ENCODE measurements at places on chromosomes 3 and 15.
A peak's percentile ranks its signal among the peaks of the same experiment; 100 is the strongest.

DNA sequence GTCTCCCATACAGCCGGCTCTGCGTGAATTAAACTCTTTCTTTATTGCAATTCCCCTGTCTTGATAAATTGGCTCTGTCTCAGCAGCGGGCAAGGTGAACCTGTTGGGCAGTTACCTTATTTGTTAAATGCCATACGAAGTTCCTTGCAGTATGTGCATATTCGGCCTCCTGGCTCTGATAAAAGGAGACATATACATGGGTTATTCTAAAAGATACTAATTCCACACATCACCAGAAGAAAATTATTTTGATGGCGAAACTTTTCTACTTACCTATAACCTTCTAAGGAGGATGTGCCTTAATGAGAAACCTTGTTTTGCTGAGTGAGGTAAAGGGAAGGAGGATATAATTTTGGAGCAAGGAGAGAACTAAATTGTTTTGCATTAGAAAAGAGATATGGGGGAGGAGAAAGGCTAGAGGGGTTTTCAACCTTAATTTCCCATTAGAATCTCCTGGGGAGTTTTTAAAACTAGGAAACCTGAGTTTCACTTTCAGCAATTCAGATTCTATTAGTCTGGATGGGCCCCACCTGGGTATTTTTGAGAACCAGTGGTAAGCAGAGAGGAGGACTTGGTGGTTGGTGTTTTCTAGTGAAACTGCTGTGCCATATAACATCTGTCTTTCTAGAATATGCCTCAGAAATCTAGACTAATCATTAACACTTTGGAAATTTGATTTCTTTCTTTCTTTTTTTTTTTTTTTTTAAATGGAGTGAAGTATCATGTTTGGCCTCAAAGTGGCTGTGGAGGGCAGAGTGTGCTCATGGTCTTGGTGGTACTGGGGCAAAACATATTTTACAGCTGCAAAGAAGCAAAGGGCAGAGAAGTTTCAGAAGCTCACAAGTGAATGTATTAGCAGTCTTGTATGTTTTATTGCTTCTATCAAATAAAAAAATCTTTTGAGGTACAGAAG lies 23.0 kb downstream of the NANOGP8 start:
- no peak for DNase-seq

DNA sequence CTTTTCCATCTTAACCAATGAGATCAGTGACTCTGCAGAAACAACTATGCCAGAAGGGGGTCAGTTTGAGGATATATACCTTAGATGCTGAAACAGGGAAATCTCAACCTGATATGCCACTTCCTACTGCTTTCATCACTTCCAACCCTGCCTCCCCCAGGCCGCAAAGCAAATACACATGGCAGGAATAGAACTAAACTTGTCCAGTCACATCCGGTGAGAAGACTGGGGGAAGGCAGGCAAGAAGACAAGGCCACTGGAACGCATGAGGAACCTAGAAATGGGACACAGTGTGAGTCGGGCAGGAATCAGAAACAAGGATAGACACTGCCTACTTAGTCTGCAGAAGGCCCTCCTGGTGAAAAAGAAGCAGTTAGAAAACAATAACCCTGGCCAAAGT lies 90.6 kb downstream of the MYO5A start:
- DNase-seq = no peak

DNA sequence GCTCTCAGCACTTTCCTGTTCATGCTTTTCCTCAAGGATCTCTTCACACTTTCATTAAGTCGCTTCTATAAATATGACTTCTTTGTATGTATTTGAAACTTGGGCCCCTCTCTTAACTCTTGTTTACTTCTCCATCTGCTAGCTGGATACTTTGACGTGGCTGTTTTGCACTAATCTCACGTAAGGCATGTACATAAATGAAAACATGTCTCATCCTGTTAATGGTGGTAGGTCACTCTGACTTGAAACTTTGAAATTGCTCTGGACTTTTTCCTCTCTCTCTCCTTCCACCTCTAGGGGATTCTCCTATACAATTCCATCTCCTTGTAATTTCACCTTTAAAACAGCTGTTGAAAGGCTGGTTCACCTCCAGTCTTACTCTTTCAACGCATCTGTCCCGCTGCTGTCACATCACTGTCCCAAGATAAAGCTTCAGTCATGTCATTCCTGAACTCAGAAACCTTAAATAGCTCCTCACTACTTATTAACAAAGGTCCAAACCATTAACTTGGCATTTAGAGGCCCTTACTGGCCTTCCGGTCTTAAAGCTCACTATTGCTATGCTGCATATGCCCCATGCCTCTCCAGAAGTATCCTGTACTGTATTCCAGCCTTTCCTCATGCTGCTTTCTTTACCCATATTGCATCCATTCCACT lies 1.2 kb downstream of the BLOC1S6 start:
- DNase-seq = no peak

- DNase-seq = peak; percentile 49
Measured at GRCh38 chr15:91853511-91853947, at the start of gene SLCO3A1. TSS of gene SLCO3A1 (plus strand) at chr15:91853708.

DNA sequence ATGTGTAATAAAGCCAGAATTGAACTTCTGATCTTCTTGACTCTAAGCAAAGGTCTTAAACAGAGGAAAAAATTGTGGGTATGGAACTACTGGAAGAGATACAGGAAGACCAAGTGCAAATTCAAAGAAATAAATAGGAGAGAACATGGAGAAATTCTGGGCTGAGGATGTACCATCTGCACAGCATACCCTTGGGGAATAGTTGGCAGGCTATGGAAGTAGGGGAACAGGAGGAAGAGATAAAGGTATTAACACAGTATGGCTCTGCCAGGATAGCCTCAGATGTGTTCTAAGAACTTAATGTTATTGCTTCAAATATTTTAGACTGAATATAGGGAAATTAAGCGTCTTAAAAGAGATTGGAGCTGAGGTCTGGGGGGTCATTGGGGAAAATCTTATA lies 485.4 kb downstream of the CNTN3 start:
- no peak for DNase-seq

- peak; percentile 22 for DNase-seq
Measured at GRCh38 chr3:33146791-33147445, 33.1 kb downstream of the CRTAP start.

DNA sequence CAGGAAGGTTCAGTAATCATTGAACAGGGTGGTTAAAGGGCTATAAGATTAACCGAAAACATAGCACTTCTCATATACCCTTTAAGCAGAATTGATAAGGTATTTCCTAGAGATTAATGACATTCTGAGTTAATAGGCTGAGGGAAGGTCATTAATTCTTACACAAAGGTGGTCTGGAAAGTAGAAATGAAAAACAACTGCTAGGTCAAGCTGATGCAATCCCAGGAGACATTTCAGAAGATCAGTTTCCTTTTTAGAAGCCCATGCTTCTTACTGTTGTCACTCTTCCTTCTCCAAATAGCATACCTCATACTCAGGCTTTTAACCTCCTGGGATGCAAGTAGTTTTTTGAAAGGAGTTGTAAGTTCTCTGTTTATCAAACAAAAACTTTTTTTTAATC lies 8.8 kb downstream of the FILIP1L start:
- peak; percentile 9 for DNase-seq

DNA sequence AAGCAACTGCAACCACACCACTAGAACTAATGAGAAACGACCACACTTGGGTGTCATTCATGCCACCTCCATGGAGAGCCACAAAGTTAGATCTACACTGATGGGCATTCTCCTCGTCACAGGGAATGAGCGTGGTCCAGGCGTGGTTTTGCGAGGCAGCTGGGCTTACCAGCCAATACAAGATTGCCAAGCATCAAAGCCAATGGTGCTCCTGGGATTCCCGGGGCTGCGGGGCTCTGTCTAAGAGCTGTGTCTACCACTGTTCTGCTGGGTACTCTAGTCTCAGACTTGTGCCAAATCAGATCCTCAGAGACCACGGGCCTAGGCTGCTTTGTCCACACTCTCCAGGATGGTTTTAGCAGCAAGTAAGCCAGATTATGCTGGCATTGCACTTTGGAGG lies 43.8 kb downstream of the RAB6B start:
- DNase-seq = no peak

GRCh38 chr3:58697561-58697960 lies 31.0 kb upstream of the FAM3D start:
- no peak for DNase-seq

DNA sequence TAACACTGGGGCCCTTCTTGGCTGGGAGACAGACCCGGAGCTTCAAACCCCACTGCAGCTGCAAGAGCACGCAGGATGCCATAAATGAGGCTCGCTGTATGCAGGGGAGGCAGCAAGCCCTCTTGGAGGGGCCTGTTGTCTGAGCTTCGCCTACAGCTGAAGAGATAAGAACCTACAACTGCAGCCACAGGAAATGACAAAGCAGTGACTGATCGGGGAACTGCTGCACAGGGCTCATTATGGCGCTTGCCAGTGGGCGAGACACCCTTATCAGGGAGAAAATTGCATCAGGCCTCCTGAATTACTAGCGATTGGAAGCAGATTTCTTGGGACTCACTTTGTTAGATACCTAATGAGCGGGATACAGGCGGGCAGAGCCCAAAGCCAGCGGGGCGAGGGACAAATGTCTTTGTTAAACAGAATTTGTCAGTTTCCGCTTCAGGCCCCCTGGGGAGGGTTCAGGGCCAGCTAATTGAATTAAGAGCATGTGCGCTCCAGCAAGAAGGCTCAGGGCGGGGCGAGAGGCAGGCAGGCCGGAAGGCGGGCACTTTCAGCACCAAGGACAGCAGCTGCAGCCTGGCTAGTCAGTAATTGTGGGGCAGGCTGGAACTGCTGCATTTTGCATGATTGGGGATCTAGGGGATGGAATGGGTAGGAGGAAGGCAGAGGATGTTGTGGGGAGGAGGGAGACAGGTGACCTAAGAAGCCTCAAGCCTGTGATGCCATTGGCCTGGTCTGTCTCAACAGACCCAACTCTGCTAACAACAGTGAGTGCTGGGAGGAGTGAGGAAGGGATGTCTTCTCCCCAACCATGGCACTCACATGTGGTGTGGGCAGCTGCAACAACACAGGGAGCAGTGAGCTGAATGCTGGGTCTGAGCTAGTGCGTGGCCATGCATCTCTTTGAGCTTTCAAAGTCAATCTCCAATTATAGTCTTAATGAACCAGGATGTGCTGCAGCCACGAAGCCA lies 55.3 kb downstream of the CCDC33 start:
- DNase-seq = peak; percentile 69

DNA sequence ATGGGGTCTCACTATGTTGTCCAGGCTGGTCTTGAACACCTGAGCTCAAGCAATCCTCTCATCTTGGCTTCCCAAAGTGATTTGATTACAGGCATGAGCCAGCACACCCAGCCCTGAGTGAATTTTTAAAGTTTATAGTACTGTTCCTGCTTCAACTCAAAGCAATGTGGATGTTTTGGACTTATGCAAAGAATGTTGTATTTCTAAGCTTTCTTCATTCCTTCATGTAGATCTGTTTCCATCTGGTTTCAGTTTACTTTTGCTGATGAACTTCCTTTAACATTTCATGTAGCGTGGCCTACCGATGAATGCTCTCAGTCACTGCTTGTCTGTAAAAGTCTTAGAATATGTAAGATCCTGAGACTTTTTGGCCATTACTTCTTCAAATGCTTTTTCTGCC lies 23.2 kb downstream of the NRG4 start:
- DNase-seq = peak; percentile 5

DNA sequence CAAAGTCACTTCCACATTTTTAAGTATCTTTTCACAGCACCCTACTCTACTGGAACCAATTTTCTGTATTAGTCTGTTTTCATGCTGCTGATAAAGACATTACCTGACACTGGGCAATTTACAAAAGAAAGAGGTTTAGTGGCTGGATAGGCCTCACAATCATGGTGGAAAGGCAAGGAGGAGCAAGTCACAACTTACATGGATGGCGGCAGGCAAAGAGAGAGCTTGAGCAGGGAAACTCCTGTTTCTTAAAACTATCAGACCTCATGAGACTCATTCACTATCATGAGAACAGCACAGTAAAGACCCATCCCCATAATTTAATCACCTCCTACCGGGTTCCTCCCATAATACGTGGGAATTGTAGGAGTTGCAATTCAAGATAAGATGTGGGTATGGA lies 18.7 kb downstream of the MCCC1 start:
- DNase-seq = no peak

GRCh38 chr15:85048430-85048829 lies 66.8 kb downstream of the PDE8A start:
- peak; percentile 18 for DNase-seq

DNA sequence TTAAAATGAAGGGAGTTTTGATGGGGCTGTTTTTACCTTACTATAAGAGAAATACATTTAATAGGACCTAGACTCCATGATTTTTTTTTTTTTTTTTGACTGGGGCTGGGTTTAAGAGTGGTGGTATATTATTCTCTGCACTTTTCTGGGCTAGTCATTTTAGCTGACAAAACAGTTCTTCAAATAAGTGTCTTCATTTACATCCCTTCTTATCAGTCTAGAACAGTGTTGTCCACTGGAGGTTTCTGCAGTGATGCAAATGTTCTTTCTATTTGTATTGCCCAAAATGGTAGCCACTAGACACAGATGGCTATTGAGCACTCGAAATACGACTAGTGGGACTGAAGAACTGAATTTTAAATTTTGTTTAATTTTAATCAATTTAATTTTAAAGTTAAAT lies 37.2 kb downstream of the KLHL18 start:
- no peak for DNase-seq

DNA sequence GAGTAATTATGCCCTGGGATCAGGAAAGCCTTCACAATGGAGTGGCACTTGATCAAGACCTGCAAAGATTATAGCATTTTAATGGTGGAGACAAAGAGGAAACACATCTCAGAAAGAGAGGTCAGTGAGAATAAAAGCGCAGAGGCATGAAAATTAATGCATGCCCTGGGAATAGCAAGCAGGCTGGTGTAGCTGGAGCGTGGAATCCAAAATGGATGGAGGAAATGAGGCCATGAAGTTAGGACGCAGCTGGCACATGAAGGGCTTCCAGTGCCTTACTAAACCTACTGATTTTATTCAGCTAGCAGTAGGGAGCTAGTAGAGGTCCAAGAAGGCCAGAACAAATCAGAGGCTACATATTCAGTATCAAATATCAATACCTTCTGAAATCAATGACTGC lies 38.1 kb downstream of the TMEM212 start:
- DNase-seq = no peak

GRCh38 chr3:41093476-41093875 lies 105.8 kb upstream of the CTNNB1 start:
- no peak for DNase-seq
